ENCODE measurements at places on chromosomes 2 and 18.

GRCh38 chr2:157875641-157876065 is 477 bp downstream of the ACVR1 start:
- DNase-seq = no peak

- DNase-seq = no peak
Measured at GRCh38 chr2:235212501-235213158, 260.8 kb downstream of the SH3BP4 start.

GRCh38 chr18:56204052-56204451 is 434.3 kb downstream of the TXNL1 start:
- no peak for DNase-seq

DNA sequence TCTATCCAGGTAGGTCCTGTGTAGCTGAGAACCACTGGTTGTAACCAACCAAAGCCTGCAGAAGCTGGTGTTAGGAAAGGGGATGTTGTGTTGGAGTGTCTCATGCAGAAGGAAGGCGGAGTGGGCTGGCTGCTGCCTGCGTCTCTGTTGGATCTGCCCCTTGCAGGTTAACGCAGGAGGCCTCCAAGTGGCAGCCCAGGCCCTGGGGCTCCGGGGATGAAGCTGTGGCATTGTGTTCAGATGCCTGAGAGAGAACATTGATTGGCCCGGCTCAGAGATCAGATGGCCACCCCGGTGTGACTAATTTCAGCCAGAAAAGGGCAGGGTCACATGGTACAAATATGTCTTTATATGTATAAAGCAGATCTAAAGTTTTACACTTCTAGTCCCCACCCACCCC is 216.0 kb downstream of the GLI2 start:
- DNase-seq = no peak

GRCh38 chr2:217445723-217446122 is 557.1 kb downstream of the TNS1 start:
- no peak for DNase-seq

GRCh38 chr2:175855794-175856453 is 146.1 kb downstream of the LNPK start:
- no peak for DNase-seq

- DNase-seq = no peak
Measured at GRCh38 chr18:10418836-10419235, 35.6 kb upstream of the APCDD1 start.

DNA sequence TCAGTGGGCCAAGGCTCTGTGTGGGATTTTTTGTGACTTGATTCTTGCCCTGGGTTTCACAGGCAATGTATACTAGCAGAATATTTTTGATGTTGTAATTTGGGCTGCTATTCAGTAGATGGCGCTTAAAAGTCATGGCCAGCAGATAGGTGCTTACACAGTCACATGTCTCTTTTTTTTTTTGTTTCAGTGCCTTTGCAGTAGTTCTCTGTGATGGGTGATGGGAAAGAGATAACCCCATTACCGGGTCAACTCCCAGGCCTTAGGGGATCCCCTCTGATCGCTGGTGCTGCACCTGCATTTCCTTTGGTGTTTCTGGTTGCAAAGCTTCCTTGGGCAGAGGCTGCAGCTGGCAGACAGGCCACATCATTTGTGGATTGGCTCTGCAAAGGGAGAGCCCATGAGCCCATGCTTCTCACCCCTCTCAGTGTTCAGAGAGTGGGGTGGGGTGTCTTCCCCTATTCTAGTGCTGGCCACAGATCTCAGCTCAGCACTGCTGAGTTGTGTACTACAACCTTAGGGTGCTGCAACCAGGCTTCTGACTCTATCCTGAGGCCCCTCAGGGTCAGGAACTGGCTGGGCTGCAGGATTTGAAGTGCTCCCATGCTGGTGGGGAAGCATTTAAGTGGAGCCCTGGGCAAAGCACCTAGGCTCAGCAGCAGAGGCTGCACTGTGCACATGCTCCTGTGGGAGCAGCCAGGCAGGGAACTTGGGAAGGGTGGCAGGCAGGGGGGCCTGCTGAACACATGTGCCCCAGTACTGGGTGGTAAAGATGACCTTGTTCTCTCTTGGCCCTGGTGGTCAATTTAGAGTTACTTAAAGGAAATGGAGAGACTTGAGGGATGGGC is 219.8 kb upstream of the SPHKAP start:
- DNase-seq = no peak

GRCh38 chr2:195029804-195030654 is 627.0 kb upstream of the SLC39A10 start:
- no peak for DNase-seq

- DNase-seq = no peak
Measured at GRCh38 chr2:67627456-67628207, 230.5 kb downstream of the ETAA1 start.

- no peak for DNase-seq
Measured at GRCh38 chr2:157460897-157461296, 17.0 kb upstream of the CYTIP start.

DNA sequence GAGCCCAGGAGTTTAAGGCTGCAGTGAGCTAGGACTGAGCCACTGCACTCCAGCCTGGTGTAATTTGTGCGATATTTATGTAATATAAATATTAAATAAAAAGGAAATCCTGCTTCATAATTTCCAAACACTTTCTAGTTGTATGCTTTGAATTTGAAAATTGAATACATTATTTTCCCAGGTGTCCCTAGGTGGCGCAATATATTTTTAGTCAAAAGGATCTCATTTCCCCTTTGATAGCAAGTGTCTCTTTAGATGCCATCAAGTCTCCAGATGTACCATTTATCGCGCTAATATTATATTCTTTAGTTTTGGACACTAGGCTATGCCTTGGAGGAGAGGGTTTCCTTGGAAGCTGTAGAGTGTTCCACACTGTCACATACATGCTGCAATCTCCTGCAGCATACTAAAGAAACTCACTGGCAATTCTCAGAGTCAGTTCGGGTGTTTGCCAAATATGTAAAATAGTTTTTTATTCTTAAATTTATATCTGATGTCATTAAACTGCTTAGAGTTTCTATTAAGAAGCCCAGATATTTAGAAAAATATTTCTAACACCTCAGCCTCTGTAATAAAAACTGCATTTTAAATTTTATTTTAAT is 5.6 kb upstream of the WDR7 start:
- DNase-seq = no peak

DNA sequence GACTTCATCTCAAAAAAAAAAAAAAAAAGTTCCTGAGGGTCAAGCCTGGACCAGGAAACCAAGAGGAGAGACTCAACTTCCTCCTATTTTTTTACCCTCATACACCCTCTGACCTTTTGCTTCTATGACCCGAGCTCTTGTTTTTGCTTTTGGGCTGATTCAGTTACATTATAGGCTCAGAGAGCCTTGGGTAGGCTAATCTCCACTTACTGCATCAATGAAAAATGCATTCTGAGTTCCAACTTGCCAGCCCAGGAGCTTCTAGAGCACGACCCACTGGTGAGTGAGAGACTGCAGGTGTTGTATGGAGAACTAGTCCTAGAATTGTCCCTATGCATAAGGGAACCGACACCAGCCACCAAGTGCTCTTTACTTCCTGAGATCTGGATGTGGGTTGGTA is 91.1 kb downstream of the CABLES1 start:
- DNase-seq = no peak

DNA sequence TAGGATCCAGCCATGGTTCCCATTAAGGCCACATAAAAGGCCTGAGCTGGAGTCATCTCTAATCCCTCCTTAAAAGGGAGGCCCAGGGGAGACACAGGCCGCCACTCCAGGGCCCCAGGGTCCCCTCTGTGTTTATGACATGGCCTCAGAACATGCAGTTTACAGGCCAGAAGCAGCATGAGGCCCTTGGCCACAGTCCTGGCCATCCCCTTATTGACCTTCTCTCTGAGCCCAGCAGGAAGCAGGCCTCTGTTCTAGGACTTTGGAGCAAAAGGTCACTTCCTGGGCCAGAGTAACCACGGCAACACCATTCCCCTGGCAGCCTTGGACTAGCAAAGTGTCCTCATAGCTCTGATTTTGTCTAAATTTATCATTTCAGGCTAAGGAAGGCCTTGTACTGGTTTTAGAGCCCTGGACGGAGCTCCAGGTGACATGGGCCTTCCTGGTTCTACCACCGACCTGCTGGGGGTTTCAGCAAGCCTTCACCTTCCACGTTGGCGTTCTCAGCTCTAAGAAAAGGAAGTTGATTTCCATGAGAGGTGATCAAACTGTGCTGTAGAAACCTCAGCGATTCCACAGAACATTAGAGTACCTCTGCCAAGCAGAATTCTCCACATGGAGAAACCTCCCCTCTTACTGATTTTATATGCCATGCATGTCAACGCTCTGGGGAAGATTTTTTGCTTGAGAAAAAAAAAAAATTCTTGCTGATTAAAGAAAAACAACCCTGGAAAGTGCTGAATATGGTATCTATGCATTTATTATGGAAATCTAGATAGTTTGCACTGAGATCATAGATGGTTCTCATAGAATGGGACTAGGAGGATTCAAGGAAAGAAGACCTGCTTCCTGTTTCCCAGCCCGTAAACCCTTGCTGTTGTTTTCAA is 53.7 kb downstream of the HS1BP3 start:
- no peak for DNase-seq

GRCh38 chr2:60604486-60605064 is 51.1 kb upstream of the BCL11A start:
- no peak for DNase-seq

- no peak for DNase-seq
Measured at GRCh38 chr2:1041012-1041805, 90.6 kb downstream of the SNTG2 start.

- DNase-seq = no peak
Measured at GRCh38 chr18:23580677-23581367, 5.5 kb downstream of the NPC1 start.

- no peak for DNase-seq
Measured at GRCh38 chr2:69030800-69031428, 17.9 kb downstream of the ANTXR1 start.

DNA sequence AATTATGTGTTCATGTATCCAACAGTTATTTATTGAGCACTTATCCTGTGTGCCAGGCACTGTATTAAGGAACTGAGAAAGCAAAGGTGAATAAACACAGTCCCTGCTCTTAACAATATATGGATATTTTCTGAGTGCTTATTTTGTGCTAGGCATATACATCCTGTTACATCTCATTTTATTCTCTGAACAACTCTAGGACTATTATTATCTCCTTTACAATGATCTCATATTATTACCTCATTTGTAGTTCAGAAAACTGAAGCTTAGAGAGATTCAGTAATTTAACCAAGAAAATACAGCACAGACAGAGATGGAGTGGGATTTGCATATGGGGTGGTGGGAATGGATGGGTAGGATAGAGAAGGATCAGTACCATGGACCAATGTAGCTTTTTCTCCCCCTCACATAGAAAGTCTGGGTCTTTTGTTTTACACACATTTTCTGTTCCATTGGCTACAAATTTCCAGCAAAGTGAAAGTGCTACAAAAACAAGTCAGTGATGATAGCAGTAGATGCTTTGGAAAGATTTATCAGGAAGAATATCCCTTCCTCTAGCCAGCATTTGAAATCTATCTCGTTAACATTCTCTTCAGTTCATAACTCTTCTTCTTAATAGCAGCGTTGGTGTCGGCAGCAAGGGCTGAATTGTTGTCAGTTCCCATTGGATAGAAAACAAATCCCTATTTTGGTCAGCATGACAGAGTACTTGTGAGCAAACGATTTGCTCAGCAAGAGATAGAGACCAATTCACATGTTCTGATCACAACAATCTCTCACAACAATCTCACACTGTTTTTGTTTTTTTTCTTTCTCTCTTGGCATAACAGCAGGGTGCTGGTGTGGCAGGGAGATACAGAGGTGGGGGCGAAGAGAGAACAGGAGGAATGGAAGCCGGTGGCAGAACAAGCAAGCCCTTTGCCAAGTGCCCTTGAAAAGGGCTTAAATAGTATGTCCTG is 102.2 kb upstream of the KCTD1 start:
- no peak for DNase-seq

GRCh38 chr18:11383381-11383780 is 226.0 kb upstream of the SLC35G4 start:
- DNase-seq = no peak

DNA sequence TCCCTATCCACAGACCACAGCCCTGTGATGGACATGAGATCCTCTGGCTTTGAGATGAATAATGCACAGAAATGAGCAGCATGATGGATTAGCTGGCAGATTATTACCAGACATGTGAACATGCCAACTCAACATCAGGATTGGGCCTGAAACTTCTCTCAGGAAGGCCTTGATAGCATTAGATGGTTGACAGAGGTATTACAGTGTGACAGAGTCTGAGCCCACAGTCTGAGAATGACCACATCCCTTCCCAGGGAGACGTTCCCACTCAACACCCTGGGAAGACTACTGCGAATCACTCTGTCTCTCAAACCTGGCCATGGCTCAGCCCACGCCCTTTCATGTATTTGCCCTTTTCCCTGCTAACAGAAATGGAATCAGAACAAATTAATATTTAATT is 66.9 kb downstream of the BCL11A start:
- DNase-seq = no peak

Data from GM12864 (cell line).